ENCODE measurements at places on chromosomes 4 and X.

DNA sequence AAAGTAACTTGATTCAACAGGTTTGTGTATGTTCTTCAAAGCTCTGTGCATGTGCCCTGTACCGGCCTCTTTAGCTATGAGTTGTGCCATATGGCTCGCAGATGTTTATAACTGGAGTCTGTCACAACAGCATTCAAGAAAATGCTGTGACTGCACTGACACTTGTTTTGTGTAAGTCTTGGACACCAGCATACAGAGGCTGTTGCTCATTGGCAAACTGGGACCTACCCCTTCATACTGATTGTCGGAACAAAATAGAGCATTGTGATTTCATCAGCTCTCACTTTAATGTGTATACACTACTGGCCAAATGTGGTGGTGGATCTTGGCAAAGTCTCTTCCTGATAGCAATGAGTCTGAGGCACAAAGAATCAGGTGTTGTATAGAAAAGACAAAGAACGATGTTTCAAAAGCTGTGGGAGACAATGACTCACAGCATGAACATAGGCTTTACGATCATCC, 133.9 kb downstream of the EGF start:
- DNase-seq = no peak

DNA sequence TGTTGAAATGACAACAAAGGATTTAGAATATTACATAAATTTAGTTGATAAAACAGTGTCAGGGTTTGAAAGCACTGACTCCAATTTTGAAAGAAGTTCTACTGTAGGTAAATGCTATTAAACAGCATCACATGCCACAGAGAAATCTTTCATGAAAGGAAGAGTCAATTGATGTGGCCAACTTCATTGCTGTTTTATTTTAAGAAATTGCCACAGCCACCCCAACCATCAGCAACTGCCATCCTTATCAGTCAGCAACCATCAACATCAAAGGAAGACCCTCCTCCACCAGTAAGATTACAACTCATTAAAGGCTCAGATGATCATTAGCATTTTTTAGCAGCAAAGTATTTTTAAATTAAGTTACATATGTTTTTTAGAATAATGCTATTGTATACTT, 54.6 kb upstream of the RAB9B start:
- DNase-seq = no peak

DNA sequence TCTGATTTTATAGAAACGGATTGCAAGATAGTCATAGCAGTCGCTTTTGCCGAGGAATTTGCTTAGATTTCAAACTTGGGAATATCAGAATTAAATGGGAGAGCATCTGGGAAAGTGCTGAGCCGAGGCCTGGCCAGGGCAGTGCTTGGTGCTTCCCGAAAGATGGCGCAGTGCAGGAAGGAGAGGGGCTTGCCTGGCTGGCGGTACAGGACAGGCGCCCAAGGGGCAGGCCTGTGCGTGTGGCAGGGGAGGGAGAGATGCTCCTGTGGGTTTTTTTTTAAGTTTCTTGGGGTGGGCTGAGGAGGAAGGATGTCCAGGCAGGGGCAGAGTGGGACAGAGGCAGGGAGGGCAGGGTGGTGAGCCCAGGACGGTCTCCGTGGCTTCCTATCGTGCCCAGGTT, 241.1 kb downstream of the AFAP1 start:
- no peak for DNase-seq

DNA sequence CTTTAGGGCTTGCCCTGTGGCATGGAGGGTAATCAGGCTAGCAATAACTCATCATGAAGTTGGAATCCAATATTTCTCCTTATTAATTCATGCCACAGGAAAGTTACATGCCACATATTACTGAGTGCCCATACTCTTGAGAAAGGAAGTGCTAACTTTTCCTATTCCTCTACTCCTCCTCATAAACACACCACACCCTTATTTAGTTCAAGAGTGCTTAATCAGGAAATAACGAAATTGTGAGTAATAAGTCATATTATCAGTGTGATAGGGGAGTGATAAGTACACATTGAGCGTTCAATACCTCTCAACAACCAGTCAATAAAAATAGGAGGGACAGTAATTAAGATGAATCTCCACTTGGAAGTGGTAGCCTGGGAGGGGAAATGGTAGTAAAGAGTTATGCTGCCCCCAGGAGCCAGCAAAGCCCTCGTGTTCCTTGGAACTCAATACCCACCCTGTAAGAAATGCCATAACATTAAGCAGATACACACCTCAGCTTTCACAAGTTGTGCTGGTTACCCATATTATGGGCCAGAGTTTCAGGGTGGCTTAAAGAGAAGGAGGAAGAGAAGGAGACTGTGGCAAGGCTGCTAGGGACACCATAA, 410.0 kb upstream of the NR3C2 start:
- no peak for DNase-seq

DNA sequence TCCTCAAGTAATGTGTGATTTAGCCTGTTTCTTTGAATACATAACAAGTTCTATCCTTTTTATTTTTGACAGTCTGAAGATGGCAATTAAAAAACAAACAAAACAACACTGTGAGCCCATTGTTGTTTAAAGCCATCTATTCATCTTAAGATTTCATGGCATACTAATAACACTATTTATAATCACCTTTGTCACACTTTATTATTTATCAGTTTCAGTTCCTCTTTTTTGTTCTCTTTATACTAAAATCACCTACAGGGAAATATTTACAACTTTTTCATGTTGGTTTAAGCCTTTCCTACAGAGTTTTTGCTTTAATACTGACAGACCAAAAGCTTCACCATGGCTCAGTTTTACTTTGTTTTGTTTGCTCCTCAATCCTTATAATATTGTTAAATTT, 247.4 kb upstream of the CTSO start:
- DNase-seq = no peak

DNA sequence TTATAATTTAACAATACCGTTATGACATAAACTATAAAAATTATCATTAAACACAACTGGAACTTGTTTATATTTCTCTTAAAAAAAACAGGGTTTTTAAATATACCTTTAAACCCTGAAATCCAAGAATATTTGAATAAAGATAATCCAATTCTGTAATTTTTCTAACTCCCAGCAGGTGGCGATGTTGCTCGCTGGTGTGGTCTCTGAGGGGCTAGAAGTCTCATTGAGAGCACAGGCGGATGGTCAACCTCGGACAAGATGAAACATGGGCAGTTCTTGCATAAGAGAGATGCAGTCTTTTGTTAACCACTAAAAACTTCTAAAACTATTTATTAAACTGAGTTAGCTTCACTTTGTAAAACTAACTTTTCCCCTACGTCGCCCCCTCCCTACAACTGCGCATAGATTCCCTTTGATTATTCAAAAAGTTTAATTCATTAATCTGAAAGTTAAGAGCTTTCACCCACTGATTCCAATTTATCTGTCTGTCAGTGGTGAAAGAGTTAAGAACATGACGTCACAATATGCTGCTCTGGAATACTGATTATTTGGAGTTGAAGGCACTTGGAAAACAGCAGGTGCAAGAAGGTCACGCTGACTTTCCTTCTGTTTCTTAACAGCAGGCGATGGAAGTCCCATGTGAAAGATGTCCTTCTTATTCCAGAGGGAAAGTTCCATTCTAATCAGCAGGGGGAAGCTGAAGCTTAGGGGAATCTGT, 29.5 kb downstream of the DMP1 start:
- DNase-seq = no peak

Data from NCI-H1105 (cell line).